Dermis microvascular lymphatic vessel endothelial cell (primary cell): ENCODE measurements at places on chromosomes 5 and 9. TPM values are rescaled to one million over a fixed set of nuclear protein-coding genes. Genes with fewer than 3 reads are reported as not detected.

The FBXW11 gene
- 58.0 and 64.9 TPM in 2 replicates for total RNA-seq

The MAPKAP1 gene
- total RNA-seq, result 44.9 and 55.9 TPM in 2 replicates

The KIF27 gene
- 1.9 and 2.4 TPM in 2 replicates for total RNA-seq

The FOXD4L4 gene
- 0.13 TPM in 1 of 2 replicates, not detected in the other for total RNA-seq
